A172 (cell line): ENCODE measurements at places on chromosomes 3 and 15. TPM values are rescaled to one million over a fixed set of nuclear protein-coding genes. Genes with fewer than 3 reads are reported as not detected.
A peak's percentile ranks its signal among the peaks of the same experiment; 100 is the strongest.

GRCh38 chr15:75309711-75310110 lies 26.2 kb upstream of the COMMD4 start:
- DNase-seq: no peak

- no peak for DNase-seq
Observed at GRCh38 chr3:56291244-56291680, 177.0 kb downstream of the ERC2 start.

The SGO1 gene
- 30.0 and 33.5 TPM in 2 replicates for total RNA-seq

The CLDN16 gene
- 0.02 TPM in 1 of 2 replicates, not detected in the other for total RNA-seq

DNA sequence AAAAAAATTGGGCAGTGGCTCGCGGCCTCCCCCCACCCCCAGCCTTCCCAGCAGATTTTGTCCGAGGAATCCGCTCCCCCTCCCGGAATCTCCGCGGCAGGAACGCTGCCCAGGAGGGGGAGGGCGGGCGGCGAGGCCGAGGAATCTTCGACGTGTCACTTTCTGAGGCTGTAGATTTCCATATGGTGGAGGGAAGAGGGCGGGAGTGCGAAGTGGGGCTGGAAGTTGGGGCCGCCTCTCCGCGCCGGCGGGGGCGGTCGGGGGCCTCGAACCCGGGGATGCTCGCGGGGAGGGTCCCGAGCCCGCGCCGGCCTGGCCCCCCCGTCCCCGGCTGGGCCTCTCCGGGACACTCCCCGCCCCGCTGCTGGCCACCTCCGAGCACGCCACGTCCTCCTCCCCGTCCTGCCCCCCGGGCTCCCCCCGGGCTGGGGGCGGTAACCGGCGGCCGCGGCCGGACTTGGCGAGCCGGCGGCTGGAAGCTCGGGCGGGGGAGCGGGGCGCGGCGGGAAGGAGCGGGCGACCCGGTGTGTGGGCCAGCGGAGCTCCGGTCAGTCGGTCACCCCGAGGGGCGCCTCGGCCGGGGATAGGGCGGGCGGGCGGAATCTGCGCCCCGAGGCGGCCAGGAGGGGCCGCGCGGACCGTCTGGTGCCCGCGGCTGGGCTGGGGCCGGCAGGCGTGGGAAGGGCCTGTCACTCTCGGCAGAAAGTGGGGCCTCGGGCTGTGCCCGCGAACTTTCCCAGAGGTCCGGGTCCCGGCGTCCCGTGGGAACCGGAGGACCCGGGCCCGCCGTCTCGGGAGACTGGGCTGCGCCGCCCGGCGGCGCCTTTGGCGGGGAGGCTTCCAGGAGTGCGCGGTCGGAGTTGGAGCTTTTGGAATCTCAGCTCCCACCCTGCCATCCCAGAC lies 951 bp downstream of the FNDC3B start:
- peak; percentile 59 for DNase-seq

GRCh38 chr3:101017017-101017416 lies 23.8 kb upstream of the ABI3BP start:
- peak; percentile 38 for DNase-seq

The SQOR gene
- 19.0 and 21.7 TPM in 2 replicates for total RNA-seq

DNA sequence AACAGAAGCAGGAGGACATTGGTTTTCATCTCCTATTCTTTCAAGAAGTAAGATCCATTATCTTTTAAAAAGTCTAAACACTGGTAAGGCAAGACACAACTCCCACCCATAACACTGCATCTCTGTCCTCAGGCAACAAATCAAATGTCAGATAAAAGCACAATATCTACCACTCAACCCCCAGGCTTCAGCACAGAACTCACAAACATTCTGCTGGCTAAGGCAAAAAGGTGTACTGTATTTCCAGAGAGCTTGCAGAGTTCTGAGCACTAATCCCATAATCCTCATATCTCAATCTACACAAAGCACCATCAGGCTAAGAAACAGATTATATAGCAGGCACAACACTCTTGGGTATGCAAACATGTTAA lies 20.9 kb downstream of the RAF1 start:
- no peak for DNase-seq

DNA sequence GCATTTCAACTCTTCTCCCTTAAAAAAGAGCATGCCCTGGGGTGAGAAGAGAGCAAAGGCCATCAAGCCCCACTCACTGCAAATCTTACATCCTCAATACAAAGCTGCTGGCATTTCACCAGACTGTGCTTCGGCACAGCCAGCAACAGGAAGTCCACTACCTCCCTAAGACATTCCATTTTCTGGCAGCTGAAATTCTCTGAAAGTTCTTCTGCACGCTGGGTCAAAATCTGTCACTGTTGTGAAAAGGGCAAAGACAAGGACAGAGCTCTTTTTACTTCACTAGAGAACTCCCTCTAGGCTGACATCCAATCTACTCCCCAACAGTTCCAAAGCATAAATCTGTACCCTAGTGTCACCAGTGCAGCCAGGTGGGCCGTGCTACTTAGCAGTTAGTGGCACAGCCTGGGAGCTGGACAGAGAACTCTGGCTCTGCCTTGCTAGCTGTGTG lies 6.3 kb downstream of the MTMR10 start:
- DNase-seq: no peak

- no peak for DNase-seq
Observed at GRCh38 chr15:94286583-94286982, 55.2 kb downstream of the MCTP2 start.

The OR5H2 gene
- total RNA-seq: not detected in 2 replicates

- peak; percentile 56 for DNase-seq
Observed at GRCh38 chr3:8743021-8743601, 9.5 kb downstream of the CAV3 start.

DNA sequence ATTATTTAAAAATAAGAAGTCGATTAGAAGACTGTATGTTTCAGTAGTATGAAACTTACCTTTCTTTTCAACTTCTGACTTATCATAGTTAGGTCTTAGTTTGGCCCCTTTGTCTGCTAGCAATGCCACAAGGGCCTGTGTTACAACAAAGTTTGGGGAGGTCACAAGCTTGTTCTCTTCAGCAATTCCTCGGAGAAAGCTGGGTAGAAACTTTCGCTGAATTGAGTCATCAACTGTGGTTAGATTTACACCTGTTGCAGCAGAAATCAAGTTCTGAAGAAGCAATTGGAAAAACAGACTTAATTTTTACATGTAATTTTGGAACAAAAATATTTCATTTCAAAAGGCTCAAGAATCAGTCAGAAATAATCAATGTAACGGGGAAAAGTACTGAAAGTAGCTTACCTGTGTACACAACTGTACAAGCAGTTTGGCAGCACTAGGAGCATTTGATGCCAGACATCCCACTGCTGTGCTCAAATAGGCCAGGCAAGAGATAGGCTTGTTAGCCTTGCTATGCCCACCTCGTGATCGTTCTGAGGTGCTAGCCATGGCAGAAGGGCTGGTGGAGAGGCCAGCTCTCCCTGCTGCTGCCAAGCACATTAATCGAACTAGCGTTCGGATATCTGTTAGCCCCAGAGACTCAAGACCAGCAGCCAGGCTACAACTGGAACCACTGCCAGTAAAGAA lies 58.6 kb downstream of the FBXL22 start:
- DNase-seq: no peak

- DNase-seq: peak; percentile 89
Observed at GRCh38 chr3:153130312-153130977, 31.6 kb upstream of the RAP2B start.

DNA sequence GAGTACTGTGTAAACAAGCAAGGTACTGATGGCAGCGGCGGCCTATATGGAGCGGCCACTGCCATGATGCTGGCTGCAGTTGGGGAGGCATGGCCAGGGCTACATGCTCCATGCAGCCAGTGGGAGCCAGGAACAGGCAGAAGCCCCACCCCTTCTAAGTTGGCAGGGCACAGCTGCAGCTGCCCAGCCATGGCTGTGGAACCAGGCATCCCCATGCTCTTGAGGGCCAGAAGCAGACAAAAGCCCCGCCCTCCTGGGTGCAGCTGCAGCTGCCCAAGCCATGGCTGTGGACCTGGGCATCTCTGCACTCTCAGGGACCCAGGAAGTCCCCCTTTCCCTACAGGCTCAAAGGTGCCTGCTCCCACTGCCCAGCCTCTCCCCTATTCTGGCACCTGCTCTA lies 150.9 kb downstream of the FMN1 start:
- DNase-seq: no peak
